Esophagus squamous epithelium (tissue), 5 donors: ENCODE measurements at places on chromosomes 1 and 21.

DNA sequence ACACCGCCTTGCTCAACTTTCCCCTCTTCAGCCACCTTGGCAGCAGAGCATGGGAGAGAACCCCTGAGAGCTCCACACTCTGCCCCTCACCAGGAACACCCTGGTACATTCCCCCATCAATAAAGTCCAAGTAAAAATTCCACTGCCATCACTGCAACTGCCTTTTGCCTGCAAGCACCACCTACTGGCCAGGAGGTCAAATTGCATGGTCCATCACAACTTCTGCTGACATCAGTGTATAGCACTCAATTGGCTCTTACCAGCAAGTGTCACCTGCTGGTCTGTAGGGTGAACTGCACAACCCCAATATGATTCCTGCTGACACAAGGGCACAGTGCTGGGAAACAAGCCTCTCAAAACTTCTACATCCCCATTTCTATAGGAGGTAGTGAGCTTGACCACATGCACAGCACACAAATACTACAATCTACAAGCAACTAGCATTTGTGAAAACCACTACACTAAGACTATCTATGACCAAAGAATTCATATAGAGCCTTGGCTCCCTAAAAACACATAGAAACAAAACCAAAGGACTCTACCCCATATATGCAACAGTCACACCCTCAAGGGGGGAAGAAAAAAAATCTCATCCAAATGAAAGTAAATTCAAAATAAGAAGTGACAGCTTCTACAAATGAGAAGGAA lies 69.2 kb downstream of the FASLG start:
- no peak for DNase-seq

DNA sequence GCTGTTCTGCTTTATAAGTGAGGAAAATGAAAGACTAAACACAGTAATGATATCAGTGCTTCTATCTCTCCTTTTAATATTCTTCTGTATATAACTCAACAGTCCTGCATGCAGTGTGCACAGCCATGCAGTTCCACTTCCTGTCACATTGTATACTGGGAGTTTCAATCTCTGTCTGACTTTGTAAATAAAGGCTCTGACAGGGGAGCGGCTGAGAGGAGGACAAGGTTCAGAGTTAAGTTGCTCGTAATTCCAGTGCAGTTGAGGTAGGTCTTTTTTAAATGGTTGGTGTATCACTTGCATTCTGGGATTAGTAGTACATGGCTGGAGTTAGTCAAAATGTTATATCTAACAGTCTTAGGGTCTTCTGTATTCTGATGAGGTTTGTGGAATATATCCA lies 264.5 kb downstream of the OLFM3 start:
- no peak for DNase-seq

GRCh38 chr21:41195311-41195710 lies 27.4 kb downstream of the BACE2 start:
- DNase-seq: no peak

GRCh38 chr1:45516036-45516435 lies 5.6 kb downstream of the PRDX1 start:
- DNase-seq: no peak

- no peak for DNase-seq
These were observed 138.8 kb upstream of the USP24 start for GRCh38 chr1:55353707-55354620.

GRCh38 chr21:23977971-23978370 lies 1629.3 kb downstream of the MRPL39 start:
- no peak for DNase-seq
